ENCODE measurements at places on chromosomes 5 and 9.

DNA sequence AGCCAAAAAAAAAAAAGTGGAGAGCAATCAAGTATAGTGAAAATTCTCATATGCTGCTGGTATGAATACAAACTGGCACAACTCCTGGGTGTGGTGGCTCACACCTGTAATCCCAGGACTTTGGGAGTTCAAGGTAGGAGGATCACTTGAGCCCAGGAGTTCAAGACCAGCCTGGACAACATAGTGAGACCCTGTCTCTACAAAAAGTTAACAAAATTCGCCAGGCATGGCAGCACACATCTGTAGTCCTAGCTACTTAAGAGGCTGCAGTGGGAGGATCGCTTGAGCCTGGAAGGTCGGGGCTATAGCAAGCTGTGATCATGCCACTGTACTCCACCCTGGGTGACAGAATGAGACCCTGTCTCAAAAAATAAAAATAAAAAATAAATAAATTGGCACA, 51.7 kb downstream of the FNIP1 start:
- no peak for DNase-seq

DNA sequence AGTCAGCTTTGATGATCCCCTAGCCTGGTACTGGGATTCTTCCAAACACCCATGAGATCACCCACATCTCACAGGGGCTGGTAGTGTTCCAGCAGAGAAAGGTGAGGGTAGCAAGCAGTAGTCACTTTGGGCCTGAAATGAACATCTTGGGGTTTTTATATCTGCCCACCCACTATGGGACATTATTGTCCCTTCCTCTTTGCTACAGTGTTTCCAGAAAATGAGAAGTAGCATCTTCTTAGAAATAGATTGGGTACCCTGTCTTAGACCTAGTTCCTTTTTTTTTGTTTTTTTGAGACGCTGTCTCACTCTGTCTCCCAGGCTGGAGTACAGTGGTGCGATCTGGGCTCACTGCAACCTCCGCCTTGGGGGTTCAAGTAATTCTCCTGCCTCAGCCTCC, 249.2 kb upstream of the ANKRD55 start:
- DNase-seq, result no peak

GRCh38 chr9:112925058-112925641, 34.5 kb upstream of the SLC46A2 start:
- DNase-seq, result no peak

GRCh38 chr9:4640027-4640426, 22.1 kb upstream of the PLPP6 start:
- peak; percentile 48 for DNase-seq

GRCh38 chr5:123472150-123472924, 39.6 kb upstream of the CSNK1G3 start:
- DNase-seq, result no peak

- no peak for DNase-seq
These were observed 471.1 kb upstream of the MPDZ start for GRCh38 chr9:13750639-13751038.

GRCh38 chr9:82829818-82830217, 233.1 kb downstream of the RASEF start:
- DNase-seq, result no peak
